Activated naive CD8-positive, alpha-beta T cell treated with anti-CD3 and anti-CD28 coated beads, Interleukin-2, amount 10 ng/mL, durations not matched to agents 7 days and 5 days (primary cell): ENCODE measurements at places on chromosomes 16 and 17. TPM values are rescaled to one million over a fixed set of nuclear protein-coding genes. Genes with fewer than 3 reads are reported as not detected.
A peak's percentile ranks its signal among the peaks of the same experiment; 100 is the strongest.

DNA sequence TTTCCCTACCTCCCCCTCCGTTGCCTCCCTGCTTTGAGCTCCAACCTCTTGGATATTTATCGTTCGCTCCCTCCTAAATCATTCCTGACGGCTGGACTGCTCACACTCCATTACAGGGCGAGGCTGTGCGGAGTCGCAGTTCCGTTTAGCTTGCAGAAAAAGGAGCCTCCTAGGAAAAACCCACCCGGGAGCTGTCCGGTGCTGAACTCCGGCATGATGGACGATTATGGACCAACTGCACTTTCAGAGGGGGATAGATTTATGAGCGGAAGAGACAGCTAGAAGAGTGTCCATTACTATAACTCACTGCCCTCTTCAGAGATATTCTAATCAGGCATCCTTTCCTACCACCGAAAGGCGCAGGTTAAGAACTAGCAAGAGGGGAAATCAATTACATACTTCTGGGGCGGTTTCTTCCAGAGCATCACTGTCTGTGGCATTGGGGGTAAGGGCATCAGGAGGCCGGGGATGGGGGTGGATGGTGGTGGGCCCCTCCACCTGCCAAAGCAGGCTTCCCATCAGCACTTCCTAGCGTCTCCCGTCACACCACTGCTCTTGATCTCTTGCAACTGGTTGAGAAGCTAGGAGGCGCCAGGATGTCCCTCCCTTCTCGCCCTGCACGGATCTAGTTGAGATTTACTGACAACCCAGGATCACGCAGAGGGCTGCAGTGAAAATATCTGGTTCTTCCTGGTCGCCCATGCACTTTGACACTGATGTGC lies 251.2 kb downstream of the ENGASE start:
- no peak for DNase-seq

DNA sequence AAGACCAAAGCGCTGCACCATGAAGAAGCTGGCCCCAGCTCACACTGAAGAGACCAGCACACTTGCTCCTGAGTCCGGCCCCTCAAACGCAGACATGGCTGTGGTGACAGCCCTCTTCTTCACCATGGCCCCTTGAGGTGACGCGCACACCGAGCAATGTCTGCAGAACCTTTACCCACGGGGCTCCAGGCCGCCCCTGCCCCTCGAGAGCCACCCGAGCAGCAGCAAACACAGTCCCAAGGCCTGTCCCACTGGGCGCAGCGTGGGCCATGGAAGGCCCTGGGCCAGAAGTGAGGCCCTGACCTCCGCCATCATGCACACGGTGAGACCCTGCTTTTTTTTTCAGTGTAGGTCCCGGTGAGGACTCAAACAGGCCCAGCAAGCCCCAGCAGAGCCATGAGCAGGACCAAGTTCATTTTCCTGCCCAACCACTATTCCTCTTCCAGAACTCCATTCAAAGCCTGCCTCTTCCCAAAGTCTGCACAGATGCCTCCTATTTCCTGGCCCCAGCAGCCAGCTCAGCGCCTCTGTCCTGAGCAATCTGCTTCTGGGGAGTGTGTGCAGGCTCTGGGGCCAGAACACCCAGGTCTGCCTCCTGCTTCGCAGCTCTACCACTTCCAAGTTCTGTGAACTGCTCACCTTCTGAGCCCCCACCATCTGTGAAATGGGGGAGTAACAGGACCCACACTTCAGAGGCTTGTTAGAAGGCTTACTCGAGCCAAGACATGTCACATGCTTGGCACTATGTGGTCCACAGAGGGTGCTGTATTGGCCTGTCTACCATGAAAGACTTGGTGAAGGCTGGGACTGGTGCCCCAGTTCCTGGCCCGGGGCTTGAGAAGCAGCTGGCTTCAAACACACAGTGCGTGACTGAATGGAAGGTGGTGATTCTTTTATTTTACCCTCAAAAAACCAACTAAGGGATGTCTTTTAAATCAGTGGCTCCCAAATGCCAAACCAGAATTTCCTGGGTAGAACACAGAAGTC lies 35.7 kb upstream of the GSG1L start:
- peak; percentile 23 for DNase-seq

DNA sequence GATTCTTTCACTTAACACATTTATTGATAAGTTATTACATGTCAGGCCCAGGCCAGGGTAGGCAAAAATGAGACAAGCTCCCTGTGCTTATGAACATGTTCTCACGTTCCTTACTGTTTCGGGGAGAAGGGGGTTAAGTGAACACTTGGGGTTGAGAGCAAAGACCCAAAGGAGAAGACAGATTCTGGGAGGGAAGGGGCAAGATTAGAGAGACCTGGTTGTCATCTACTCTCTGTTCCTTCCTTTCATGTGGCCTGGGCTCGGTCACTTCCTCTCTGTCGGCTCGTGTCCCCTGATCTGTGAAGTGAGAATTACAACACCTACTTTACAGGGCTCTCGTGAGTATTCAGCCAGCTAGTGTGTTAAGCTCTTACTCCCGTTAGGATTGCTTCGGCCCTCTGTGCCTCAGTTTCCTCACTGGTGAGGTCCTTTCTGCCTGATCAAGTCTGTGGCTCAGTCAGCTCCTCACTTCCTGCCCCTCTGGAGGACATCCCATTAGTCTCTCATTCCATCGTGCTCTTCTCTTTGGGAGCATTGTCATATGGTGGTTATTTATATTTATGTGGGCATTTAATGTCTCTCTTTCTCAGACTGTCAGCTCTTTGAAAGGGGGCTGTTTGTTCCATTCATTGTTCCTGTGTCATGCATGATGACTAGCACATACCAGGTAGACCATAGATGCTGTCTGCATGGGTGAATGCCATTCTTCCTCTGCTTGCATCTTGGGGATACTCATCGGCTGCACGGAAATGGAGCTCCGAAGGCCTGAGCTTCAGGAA lies 38.9 kb downstream of the PLCG2 start:
- no peak for DNase-seq

DNA sequence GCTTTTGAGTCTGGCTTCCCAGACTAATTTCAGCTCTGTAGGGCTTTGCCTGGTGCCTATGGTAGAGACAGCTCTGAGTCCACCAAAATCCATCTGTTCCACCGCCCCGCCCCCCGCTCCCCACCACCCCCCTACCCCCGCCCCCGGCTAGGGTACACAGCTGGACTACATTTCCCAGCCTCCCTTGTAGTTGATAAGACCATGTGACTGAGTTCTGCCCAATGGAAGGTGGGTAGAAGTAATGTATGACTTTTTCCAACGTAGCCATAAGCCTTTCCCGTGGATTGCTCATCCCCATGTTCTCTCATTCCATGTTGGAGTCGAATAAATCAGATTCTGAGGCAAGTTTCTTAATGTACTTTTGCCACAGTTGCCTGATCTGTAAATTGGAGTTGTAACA lies 786.7 kb upstream of the EEF2KMT start:
- no peak for DNase-seq

The OTOP2 gene
- total RNA-seq: not detected

The AURKB gene
- total RNA-seq: 128 TPM

The MT3 gene
- total RNA-seq: 15.5 TPM
